ENCODE measurements at places on chromosomes 3 and 15. TPM values are rescaled to one million over a fixed set of nuclear protein-coding genes. Genes with fewer than 3 reads are reported as not detected.

The DUOXA2 gene
- total RNA-seq = not detected

DNA sequence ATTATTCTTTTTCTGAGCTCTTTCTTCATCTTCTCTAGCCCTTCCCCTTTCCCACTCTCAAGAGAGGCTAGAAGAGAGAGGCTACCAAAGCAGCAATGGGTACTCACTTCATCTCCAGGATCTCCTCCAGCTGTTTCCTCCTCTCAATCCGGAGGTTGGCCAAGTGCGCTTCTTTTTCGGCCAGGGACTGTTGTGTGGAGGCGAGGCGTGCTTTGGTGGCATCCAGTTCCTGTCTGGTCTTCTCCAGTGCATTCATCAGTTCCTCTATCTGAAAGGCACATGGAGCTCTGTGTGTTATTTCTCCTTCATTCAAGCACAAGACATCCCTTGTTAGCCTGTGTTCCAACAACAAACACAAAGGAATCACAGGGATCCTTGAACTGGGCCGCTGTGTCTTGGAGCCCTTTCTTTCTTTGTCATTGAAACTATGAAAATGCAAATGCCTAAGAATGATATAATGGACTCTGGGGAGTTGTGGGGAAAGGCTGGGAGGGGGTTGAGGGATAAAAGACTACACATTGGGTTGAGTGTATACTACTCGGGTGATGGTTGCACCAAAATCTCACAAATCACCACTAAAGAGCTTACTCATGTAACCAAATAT is 401.3 kb upstream of the WNT5A start:
- peaks cover 10% of the 10 kb centered on the region for H3K4me1 ChIP-seq
- H3K4me3 ChIP-seq = no peak overlapping the region
- DNase-seq = no peak
- H3K36me3 ChIP-seq = no peaks in the 10 kb centered on the region
- no peak overlapping the region for H3K27ac ChIP-seq
- H3K27me3 ChIP-seq = no peaks in the 10 kb centered on the region

- no peak overlapping the region for H3K4me3 ChIP-seq
- H3K4me1 ChIP-seq = peaks cover 12% of the 10 kb centered on the region
- no peak overlapping the region for H3K27ac ChIP-seq
- H3K27me3 ChIP-seq = no peaks in the 10 kb centered on the region
These were observed 18.1 kb downstream of the ARL8B start for GRCh38 chr3:5140230-5140621.

DNA sequence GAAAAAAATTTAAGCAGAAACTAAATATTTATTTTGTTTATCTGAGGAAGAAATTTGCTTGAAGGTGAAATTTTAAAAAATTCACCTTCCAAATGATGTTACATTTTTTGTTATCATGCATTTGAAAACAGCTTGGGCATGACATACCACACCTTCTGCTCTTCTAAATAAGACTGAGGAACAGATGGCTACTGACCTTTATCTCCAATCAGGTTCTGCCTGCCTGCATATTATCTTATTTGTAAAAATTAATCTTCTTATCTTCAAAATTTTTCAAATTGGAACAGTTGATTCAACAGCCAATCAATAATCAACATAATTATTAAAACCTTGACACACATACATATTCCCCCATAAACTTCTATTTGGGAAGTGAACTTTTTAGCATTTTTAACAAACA is 641.8 kb upstream of the ZNF385D start:
- DNase-seq = no peak
- no peaks in the 10 kb centered on the region for H3K27me3 ChIP-seq
- H3K4me1 ChIP-seq = no peaks in the 10 kb centered on the region
- H3K4me3 ChIP-seq = no peak overlapping the region
- no peak overlapping the region for H3K27ac ChIP-seq
- H3K36me3 ChIP-seq = no peaks in the 10 kb centered on the region

The OXSM gene
- total RNA-seq = 7.1 TPM

- H3K4me3 ChIP-seq = no peak overlapping the region
- no peak overlapping the region for H3K27ac ChIP-seq
- DNase-seq = no peak
- H3K4me1 ChIP-seq = peaks cover 14% of the 10 kb centered on the region
- no peaks in the 10 kb centered on the region for H3K27me3 ChIP-seq
- no peaks in the 10 kb centered on the region for H3K36me3 ChIP-seq
These were observed 25.8 kb upstream of the RSL24D1 start for GRCh38 chr15:55222588-55222987.

- DNase-seq = no peak
- H3K27me3 ChIP-seq = no peaks in the 10 kb centered on the region
- no peaks in the 10 kb centered on the region for H3K36me3 ChIP-seq
- H3K4me3 ChIP-seq = peak overlapping the region; percentile 9
These were observed 28.1 kb downstream of the CMTM7 start for GRCh38 chr3:32419742-32420125.

The RARRES1 gene
- total RNA-seq = 3.2 TPM

DNA sequence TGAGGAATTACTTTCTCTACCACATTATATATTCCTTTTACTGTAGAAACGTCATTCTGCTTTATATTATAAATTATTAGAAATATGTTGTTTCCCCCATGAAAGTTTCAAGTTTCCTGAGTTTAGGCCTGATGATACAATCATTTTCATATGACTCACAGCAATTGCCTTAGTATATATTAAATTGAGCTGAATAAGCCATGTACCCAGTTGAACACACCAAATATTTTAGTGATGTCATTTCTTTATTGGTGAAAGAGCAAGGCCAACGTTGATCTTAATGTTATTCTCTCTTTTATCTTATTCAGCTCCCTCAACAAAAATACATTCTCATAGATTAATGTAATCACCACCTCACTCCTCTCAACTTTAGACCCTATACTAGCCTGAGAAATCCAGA is 30.8 kb downstream of the B3GNT5 start:
- peaks cover 36% of the 10 kb centered on the region for H3K4me1 ChIP-seq
- DNase-seq = peak; percentile 32
- no peaks in the 10 kb centered on the region for H3K27me3 ChIP-seq
- no peaks in the 10 kb centered on the region for H3K36me3 ChIP-seq

GRCh38 chr15:41853831-41854230 is 15.2 kb downstream of the PLA2G4B start:
- no peak overlapping the region for H3K4me3 ChIP-seq
- H3K4me1 ChIP-seq = peaks cover 6% of the 10 kb centered on the region
- no peak overlapping the region for H3K27ac ChIP-seq
- no peaks in the 10 kb centered on the region for H3K36me3 ChIP-seq

The ZNF502 gene
- total RNA-seq = 1.9 TPM

DNA sequence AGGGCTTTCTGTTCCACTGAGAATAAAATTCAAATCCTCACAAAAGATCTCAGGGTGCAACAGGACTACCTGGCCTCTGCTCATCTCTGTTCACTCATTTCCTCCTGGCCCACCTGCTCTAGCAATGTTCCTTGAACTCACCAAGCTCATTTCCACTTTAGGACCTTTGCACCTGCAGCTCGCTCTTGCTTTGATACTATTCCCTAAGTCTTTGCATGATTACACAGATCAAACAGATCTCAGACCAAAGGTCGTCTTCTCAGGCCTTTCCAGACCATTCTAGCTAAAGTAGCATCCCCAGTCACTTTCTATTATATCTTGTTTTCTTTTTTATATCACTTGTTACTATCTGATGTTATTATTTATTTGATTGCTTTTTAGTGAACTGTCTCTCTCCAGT is 54.7 kb downstream of the B3GNT5 start:
- H3K36me3 ChIP-seq = no peaks in the 10 kb centered on the region
- peaks cover 13% of the 10 kb centered on the region for H3K4me1 ChIP-seq

GRCh38 chr3:165903885-165904630 is 66.8 kb upstream of the BCHE start:
- no peaks in the 10 kb centered on the region for H3K36me3 ChIP-seq
- no peak overlapping the region for H3K27ac ChIP-seq
- no peak overlapping the region for H3K4me3 ChIP-seq
- DNase-seq = no peak
- H3K27me3 ChIP-seq = no peaks in the 10 kb centered on the region

DNA sequence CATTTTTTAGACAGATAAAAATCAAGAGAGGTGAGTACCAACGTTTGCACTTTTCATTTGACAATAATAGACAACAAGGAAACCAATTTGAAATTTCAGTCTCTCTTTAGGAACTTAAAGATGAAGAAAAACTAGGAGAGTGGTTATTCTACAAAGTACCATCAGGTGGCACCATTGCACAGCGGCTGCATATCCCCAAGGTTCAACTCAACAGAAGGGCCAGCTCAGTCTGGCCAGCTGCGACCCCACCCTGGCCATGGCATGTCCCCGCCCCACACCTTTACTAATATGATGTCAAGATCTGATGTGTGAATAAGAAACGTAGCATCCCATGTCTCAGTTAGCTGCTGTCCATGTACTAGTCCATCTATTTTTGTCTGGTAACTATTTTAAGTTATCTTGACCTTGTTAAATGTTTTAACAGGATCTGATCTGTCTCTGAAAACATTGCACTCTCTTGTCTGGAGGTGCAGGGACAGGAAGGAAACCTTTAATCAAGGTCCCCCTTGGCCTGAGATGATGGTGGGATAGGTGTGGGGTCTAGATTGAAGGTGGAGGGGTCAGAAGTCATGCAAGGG is 35.5 kb upstream of the CGNL1 start:
- H3K4me1 ChIP-seq = peaks cover 3% of the 10 kb centered on the region
- no peak overlapping the region for H3K27ac ChIP-seq
- no peak for DNase-seq
- no peaks in the 10 kb centered on the region for H3K36me3 ChIP-seq
- H3K4me3 ChIP-seq = no peak overlapping the region

DNA sequence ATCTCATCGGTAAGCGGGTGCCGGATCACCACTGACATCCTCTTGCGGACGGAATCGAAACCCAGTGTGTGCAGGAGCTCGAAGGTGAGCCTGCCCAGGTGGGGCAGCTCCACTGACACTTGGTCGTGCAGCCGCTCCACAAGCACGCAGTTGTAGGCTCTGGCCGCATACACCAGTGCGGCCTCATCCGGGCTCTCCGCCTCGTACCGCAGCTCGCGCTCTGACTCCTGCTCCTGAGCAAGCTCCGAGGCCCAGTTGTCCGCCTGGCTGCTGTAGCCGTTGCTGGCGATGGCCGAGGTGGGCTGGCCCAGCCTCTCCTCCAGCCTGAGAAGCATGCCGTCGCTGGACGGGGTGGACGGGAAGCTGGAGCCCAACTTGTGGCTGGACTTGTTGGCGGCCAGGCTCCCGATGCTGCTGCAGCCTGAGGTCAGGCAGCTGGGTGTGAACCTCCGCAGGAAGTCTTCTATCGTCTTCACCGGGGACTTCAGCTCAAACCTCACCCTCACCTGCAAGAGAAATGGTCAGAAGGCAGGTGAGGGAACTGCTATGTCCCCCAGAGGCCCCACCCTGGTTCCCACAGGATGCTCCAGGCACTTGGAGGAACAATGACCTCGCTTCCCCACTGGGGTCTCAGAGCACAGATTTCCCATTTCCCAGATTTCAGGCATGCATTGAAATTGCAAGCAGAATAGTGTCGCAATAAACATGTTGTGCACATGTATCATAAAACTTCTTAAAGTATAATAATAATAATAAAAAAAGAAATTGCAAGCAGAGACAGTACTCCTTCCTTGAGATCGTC is 149.2 kb downstream of the ATP10A start:
- no peaks in the 10 kb centered on the region for H3K27me3 ChIP-seq
- H3K27ac ChIP-seq = no peak overlapping the region
- no peak overlapping the region for H3K4me3 ChIP-seq
- peaks cover 11% of the 10 kb centered on the region for H3K4me1 ChIP-seq
- peaks cover 3% of the 10 kb centered on the region for H3K36me3 ChIP-seq

DNA sequence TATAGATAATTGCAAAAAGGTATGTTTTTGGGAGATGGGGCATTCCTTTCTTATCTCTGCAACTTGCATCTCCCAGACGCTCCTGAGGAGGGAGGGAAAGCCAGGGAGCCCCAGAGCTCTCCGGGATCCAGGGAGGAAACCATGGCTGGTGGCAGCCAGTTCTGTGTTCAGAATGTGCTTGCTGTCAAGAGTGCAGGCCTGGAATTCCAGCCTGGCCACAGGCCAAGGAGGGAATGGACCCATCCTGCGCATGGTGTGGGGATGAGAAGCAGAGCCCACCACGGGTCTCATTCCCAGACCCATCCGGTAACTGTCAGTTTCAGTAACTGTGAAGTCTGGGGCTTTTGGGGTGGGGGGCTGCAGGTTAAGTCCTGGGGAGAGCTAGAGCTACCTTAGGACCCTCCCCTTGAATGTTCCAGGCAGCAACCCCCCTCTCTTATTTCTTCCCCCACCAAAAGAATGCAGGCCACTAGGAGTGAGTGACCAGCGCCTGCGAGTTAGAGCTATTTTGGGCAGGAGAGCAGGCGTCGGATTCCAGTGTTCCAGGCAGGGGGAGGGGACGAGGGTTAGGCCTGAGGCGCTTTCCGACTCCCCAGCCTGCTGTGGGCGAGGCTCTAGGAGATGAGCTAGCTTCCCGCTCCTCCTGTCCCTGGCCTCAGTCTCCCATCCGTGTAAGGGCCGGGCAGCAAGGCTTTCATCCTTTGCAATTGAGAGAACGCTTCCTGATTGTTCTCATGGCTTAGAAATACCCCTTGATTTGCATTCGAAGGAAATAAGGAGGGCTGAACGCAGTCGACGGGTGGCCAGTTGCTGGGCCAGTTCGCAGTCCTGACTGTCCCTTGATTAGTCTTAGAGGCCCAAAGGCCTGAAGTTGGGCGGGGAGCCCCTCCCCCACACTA is 781 bp upstream of the DAG1 start:
- H3K27ac ChIP-seq = peak overlapping the region; percentile 83
- peak overlapping the region; percentile 55 for H3K4me3 ChIP-seq
- no peaks in the 10 kb centered on the region for H3K36me3 ChIP-seq

DNA sequence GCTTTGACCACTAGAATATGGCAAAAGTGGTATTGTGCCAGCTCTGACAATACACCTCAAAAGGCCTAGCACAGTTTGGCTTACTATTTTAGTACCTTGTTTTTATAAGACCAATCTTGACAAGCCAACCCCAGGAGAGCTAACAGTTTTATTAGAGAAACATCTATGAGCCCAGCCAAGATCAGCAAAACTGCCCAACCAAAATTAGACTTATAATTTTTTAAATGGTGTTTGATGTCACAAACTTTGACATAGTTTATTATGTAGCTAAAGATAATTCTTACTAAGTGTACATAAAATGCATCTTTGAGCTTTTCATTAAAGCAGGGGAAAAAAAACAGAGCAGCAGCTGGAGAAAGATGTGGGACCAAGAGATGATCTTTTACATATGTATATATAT is 537.5 kb downstream of the ZPLD1 start:
- H3K4me3 ChIP-seq = no peak overlapping the region
- H3K27me3 ChIP-seq = no peaks in the 10 kb centered on the region
- H3K27ac ChIP-seq = no peak overlapping the region
- no peaks in the 10 kb centered on the region for H3K36me3 ChIP-seq

GRCh38 chr3:190339130-190339529 is 16.9 kb upstream of the CLDN1 start:
- H3K27ac ChIP-seq = no peak overlapping the region
- DNase-seq = peak; percentile 56
- no peaks in the 10 kb centered on the region for H3K27me3 ChIP-seq
- no peak overlapping the region for H3K4me3 ChIP-seq
- H3K4me1 ChIP-seq = peaks cover 8% of the 10 kb centered on the region

Measured in astrocyte (in vitro differentiated cells and primary cell).